ENCODE measurements at places on chromosomes 5 and 9. TPM values are rescaled to one million over a fixed set of nuclear protein-coding genes. Genes with fewer than 3 reads are reported as not detected.

DNA sequence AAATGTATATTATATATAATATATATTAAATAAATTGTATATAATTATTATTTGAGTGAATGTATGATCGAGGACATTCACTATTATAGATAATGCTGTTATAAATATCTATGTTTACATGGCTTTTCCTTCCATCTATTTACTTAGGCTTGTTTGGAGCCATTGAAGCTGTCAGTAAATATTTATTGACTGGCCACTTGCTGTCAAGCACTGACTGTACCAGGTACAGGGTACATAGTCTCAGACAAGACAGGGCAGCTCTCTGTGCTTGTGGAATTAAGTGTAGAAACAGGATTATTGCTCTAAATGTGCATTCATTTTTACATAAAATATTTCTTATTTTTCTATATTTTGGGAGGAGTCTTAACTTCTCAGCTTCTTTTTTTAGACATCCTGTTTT is 16.4 kb downstream of the FAXDC2 start:
- peak overlapping the region; percentile 88 for H3K27ac ChIP-seq
- H3K36me3 ChIP-seq = peaks cover 20% of the 10 kb centered on the region
- no peaks in the 10 kb centered on the region for H3K27me3 ChIP-seq
- H3K4me1 ChIP-seq = no peaks in the 10 kb centered on the region

- H3K27ac ChIP-seq = peak overlapping the region; percentile 67
- H3K4me3 ChIP-seq = no peak overlapping the region
- DNase-seq = no peak
- H3K36me3 ChIP-seq = no peaks in the 10 kb centered on the region
- H3K4me1 ChIP-seq = no peaks in the 10 kb centered on the region
Measured at GRCh38 chr9:18075253-18075952, 398.6 kb upstream of the ADAMTSL1 start.

Gene SLC2A8
- total RNA-seq = 65.4 TPM

Gene KCNT1
- 0.28 TPM for total RNA-seq
